ENCODE measurements at places on chromosomes 2 and 18. TPM values are rescaled to one million over a fixed set of nuclear protein-coding genes. Genes with fewer than 3 reads are reported as not detected.

UGGT1 gene
- total RNA-seq = 120 TPM

DUSP19 gene
- total RNA-seq = 2.4 TPM

PRSS56 gene
- not detected for total RNA-seq

SPP2 gene
- total RNA-seq = not detected

SEH1L gene
- 63.2 TPM for total RNA-seq

ROCK2 gene
- 111 TPM for total RNA-seq

FBLN7 gene
- 5.2 TPM for total RNA-seq

DNAJC5G gene
- total RNA-seq = not detected

ABCG5 gene
- not detected for total RNA-seq

CYP27A1 gene
- 4.1 TPM for total RNA-seq

CFAP210 gene
- not detected for total RNA-seq

IL1B gene
- not detected for total RNA-seq

MEP1B gene
- not detected for total RNA-seq

ALPP gene
- not detected for total RNA-seq

MYCN gene
- 3.2 TPM for total RNA-seq

All from thoracic aorta endothelial cell (primary cell).